Stimulated activated CD4-positive, alpha-beta T cell treated with anti-CD3 and anti-CD28 coated beads, Interleukin-4, amount 100 ng/mL, for 4 hours (primary cell): ENCODE measurements at places on chromosomes 5 and 9.

GRCh38 chr5:565782-566440 is 41.7 kb upstream of the SLC9A3 start:
- DNase-seq, result no peak

DNA sequence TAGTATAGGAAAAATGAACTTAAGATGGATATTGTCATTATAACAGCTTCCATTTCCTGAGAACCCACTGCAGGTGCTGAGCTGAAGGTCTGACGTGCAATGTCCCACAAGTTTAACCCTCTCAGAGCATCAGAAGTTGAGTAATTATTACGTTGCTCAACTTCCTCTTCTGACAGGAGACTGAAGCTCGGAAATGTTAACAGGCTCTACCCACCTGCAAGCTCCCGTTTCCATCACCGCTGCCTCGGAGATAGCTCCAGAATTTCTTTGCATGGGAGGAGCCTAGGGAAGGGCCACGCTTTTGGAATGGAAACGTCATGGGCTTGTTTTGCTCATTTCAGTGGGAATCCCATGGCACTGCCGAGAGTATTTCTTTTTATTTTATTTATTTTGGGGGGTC is 1.0 kb upstream of the NTMT1 start:
- DNase-seq, result no peak

DNA sequence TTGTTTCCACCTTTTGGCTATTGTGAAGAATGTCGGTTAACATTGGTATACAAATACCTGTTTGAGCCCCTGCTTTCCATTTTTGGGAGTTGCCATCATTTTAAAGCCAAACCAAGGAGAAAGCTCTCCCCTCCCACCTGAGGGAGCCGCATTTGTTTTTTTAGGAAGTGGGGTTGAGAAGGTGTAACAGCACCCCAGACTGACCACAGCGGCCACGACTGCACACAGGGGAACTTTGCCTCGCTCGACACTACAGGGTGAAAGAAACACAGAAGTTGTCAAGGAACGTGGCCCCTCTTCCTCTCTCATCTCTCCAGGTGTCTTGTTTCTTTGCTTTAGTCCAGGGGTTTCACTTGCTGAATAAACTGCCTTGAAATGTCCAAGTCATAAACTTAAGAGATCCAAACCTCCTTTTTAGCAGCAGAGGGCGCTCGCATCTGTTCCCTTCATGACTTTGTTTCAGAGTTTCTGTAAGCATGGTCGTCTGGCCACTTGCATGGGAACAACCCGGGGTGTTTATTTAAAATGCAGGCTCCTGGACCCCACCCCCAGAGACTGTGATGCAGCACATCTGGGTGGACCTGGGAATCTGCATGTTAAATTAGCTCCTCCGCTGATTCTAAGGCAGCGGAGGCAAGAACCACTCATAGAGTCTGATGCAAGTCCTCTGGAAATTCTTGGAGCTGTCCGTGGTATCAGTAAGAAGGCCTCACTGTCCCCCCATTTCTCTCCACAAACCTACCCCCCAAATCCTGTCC is 2.1 kb upstream of the TTLL11 start:
- DNase-seq, result peak; percentile 37

DNA sequence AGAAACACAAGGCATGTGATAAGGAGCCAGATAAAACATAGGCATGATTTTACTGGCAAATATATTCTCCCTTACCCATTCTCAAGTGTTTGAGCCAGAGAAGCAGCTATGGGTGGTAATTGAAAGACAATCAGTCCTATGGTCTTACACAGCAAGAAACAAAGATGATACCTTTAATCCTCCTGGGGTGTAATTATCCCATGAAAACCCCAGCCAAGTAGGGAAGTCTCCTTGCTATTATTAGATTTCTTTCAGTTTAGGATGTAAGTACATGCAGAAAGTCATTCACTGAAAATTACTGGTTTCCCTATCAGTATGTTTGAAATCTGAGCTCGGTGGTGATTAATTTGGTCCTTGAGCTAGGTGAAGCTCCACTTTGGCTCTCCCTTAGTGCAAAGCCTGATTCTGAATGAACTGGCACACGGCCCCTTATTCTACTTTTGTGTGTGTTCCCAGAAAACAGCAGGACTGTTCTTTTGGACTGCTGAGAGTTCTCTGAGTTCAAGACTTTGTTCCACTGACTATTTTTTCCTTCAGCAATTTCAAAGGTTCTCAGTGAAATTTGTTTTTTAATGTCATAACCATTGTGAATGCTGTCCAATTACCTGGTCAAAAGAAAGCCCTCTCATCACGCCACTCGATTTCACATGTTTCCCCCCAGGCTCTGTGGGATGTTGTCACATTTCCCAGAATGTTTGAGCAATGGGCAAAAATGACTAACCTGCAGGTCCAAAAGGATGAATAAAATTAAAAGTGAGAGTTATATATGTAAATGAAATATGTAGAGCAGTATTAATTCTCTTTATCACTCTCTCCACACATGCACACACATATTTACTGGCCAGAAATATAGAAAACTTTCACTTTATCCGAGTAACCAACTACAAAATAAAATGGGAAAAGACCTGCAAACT is 343.0 kb downstream of the RAB3C start:
- no peak for DNase-seq
